ENCODE measurements at places on chromosomes 1 and 21. TPM values are rescaled to one million over a fixed set of nuclear protein-coding genes. Genes with fewer than 3 reads are reported as not detected.

LCE2A gene
- total RNA-seq, result not detected

DNA sequence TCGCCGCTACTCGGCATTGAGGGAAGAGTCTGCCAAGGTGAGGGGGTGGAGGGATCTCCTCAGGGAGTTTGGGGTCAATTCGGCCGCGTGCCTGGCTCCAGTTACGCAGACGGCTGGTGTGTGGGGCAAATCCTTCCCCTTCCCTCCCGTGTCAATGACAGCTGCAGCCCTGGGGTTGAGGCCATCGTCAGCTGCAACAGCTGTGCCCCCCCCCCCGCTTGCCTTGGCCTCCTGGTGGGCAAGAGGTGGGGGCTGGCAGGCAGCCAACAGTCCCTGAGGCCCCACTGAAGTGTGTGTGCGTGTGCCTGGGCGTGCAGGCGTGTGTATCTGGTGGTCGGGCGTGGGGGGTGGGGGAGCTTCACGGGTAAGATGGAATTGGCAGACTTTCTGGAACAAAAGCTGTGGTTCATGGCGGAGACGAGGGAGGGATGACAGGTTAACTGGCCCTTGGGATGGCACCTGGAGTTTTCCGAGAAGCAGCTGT lies 25.6 kb downstream of the PPFIA4 start:
- DNase-seq, result no peak

DNA sequence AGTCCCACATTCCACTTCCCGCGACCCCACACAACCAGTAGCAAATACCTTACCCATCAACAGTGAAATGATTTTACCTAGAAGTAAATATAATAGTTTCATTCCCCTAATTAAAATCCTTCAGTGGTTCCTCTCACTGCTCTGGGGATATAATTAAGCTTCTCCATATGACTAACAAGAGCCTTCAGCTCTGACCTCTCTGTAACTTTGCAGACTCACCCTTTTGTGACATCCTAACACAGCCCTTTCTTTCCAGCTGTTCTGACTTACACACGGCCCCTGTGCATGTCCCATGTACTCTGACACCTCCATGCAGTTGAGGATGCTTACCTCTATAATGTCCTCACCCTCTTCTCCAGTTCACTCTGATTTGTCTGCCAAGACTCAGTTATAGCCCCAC lies 137.3 kb upstream of the SPAG17 start:
- DNase-seq, result no peak

LRRC53 gene
- total RNA-seq, result 0.14 TPM

MMEL1 gene
- total RNA-seq, result not detected

GRCh38 chr1:40823983-40824382 lies 38.2 kb downstream of the CITED4 start:
- DNase-seq, result no peak

GRCh38 chr1:225228871-225229303 lies 199.0 kb downstream of the LBR start:
- DNase-seq, result no peak

BTBD19 gene
- 1.3 TPM for total RNA-seq

DNA sequence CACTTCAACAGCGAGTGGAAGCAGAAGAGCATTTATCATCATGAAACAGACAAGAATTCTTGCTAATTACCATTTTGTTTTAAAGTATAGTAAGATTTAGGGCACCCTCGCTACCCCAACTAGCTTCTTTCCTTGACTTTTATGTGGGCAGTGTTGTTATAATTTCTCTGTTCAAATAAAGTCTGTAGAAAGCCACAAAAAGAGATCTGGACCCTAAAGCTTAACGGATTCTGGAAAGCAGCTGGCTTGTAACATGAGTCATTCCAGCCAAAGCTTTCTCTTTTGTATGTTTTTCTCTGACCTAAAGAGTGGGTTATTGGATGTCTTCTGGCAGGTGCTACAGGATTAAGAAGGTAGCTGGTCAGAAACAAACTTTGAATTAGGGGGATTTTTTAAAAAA lies 37.4 kb downstream of the RUNX1 start:
- no peak for DNase-seq

OLFM3 gene
- not detected for total RNA-seq

DNA sequence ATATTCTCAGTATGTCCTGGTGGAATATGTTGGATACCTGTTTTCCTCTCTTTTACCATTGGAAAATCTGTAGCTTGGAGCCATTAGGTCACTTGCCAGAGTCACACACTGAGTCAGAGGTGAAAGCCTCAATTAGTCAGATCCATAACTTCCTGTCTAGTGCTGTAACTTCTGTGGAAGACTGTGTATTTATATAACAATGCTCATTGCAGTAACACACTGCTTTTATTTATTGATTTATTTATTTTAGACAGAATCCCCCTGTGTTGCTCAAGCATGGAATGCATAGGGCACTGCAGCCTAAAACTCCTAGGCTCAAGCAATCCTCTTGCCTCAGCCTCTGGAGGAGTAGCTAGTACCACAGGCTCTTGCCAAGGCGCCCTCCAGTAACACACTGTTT lies 1.3 kb upstream of the DOCK7 start:
- DNase-seq, result peak; percentile 22

GRCh38 chr1:212937034-212937433 lies 13.3 kb upstream of the VASH2 start:
- no peak for DNase-seq

DNA sequence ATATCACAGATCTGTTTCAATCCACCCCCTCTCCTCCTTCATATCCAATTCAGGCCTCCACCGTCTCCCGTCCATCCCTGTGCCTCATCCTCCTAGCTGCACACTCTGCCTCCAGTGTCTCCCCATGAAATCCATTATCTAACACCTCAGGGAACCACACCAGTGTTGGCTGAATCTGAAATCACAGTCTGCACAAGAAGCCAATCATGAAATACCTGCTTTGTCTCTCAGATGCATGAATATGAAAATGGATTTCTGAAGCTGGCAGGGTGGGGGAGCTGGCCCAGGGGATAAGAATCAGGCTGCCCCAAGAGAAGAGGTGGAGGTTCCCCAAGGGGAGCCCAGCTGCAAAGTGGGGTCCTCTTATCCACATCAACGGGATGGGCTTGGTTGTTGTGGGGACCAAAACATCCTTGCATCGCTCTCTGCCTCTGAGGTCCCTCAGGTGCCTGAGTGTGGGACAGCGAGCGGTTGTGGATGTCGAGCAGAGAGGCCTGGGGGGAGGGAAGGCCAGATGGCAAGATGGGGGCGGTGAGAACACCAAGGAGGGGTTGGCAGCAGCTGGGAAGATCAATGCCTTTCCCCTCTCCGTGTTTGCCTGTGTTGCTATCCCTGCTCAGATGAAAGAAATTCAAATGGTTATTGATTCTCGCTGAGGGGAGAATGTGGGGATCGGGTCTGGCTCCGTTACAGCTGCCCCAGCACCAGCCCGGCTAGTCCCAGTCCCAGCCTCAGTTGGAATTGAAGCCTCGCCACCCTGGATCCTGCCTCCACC lies 237.3 kb upstream of the POU3F1 start:
- DNase-seq, result no peak

FMO5 gene
- 1.8 TPM for total RNA-seq

PTAFR gene
- total RNA-seq, result 0.07 TPM

FCN3 gene
- total RNA-seq, result 3.6 TPM

DNA sequence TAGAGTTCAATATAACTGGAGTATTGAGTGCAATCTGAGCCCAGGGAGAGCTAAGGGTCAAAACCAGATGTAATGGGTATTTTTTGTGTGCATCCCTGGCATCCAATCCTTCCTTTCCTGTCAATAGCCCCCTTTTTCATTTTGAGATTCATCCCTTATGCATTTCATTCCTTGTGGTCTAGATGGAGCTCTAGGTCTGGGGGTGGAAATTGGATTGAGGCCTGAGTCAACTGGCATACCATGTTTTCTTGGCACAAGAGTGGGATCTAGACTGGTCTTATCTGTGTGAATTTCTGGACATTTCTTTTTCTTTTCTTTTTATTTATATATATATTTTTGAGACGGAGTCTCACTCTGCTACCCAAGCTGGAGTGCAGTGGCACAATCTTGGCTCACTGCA lies 67.3 kb upstream of the RAB3GAP2 start:
- DNase-seq, result no peak

- DNase-seq, result no peak
Measured at GRCh38 chr1:65650682-65651081, 142.0 kb upstream of the PDE4B start.

PLPPR5 gene
- 0.42 TPM for total RNA-seq

OR2T29 gene
- not detected for total RNA-seq

DNAJC28 gene
- total RNA-seq, result 1.8 TPM

DNA sequence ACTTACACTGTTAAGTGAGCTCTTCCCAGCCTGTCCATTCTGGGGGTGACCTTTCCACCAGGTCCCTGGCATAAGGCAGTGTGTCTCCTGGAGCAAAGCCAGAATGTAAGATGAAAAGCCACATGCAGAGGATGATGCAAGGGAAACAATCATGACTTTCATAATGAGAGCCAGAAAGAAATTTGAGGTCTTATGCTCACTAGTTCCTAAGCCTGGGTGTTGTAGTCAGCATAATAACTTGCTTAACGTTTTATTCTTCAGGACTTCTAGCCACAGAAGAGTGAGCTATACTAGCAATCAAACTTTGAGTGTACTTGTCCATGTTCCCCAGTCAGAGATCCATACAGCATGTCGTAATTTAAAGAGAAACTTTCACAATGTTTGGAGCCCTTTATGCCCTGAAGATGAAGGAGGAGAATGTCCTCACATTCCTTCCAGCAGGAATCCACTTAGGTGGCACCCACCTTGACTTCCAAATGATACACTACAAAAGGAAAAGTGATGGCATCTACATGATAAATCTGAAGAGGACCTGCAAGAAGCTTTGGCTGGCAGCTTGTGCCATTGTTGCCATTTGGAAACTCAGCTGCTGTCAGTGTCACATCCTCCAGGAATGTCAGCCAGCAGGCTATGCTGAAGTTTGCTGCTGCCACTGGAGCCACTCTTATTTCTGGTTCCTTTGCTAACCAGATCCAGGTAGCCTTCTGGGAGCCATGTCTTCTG lies 60.5 kb upstream of the FOXD3 start:
- peak; percentile 20 for DNase-seq

DNA sequence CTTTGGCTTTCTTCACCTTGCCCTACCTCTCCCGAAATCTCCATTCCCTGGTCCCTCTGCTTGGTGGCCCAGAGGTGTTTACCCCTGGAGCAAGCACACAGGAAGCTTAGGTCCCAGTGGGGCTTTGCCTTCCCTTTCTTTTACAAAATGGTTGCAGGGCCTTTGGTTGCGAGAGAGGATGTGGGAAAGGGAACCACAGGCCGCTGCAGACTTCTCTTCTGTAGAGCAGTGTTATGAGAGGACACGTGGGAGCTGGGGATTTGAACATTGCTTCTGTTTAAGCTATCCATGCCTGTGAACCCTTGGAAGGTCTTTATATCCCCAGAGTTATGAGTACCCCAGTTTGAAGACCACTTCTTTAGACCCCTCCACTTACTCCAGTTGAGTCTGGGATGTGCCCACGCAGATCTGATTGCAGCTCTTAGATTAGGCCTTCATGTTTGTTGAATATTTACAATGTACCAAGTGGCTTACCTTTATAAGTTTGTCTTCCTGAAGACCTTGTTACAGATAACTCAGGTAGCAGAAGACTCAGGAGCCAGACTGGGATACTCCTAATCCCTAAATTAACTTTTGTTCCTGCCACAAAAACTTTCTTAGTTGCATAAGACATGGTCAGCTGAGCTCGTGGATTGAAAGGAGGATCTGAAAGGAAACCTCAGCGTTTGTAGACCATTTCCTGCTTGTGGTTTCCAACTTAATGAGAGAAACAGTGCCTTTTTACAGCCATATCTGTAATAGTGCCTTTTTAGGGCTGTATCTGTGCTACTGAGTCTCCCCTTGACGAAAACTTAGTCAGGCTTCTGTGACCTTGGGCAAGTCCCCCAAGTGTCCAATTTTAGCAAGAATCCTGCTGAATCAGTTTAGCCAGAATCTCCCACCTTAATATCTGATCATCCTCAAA lies 21.9 kb upstream of the IVNS1ABP start:
- no peak for DNase-seq

Data from cardiac muscle cell (in vitro differentiated cells and primary cell).